ENCODE measurements at places on chromosomes 13 and 19.

GRCh38 chr13:43339145-43339804 is 315.9 kb downstream of the DNAJC15 start:
- no peak for DNase-seq

GRCh38 chr19:28425046-28425931 is 787.7 kb downstream of the UQCRFS1 start:
- no peak for DNase-seq

- DNase-seq, result no peak
Measured at GRCh38 chr13:68984688-68985319, 1122.8 kb upstream of the ATXN8OS start.

DNA sequence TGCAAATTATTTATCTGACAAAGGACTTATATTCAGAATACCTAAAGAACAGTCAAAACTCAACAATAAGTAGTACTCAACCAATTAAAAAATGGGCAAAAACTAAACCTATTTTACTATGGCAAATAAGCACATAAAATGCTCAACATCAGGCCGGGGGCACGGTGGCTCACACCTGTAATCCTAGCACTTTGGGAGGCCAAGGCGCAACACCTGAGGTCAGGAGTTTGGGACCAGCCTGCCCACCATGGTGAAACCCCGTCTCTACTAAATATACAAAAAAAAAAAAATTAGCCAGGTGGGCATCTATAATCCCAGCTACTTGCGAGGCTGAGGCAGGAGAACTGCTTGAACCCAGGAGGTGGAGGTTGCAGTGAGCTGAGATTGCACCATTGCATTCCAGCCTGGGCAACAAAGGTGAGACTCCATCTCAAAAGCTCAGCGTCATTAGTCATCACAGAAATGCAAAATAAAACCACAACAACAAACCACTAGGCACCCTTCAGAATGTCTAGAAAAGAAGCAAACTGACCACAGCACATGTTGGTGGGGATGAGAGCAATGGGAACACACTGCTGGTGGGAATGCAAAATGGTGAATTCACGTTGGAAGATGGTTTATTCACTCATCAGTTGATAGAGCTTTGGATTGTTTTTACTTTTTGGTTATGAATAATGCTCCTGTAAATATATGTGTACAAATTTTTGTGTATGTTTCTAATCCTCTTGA is 180.6 kb upstream of the SOX1 start:
- DNase-seq, result no peak

GRCh38 chr13:28583651-28584091 is 75.3 kb upstream of the POMP start:
- DNase-seq, result peak; percentile 9

- DNase-seq, result no peak
Measured at GRCh38 chr19:7866399-7867091, 7.6 kb downstream of the PRR36 start.

DNA sequence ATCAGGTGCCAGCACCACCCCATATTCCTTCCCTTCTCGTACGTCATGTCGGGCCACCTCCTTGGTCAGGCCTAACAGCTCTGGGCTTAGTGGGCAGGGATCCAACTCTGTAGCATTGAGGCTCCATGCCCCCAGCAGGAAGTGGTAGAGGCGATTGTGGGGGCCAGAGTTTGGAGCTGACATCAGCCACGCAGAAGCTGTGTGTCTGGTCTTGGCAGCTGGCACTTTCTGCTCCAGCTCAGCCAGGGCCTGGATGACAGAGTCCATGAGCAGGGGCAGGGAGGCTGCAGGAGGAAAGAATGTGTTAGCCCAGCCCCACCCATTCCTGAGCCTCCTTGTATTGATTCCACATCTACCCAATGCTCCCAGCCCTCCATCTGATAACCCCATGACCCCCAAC is 3.0 kb downstream of the PGLYRP2 start:
- DNase-seq, result no peak

DNA sequence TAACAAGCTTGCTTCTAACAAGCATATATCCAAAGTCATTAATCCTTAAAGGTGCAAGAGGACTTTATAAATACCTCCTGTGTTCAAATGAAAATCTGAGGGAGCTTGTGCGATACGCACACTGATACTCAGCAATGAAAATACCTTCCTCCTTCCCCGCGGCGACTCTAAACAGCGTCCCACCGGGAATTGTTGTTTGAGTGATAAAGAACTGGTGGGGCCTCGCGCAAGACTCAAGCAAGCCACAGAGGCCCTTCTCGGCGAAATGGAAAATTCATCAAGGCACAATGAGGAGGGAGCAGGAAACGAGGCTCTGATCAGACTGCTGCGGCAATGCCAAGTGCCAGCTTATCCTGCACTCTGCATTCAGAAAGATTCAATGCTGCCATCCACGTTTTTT is 126.7 kb downstream of the ABCC4 start:
- no peak for DNase-seq

Measured in SK-N-SH (cell line).